NCI-H2171 (cell line): ENCODE measurements at places on chromosomes 11 and 22.

GRCh38 chr22:28992565-28993356 lies 68.9 kb downstream of the C22orf31 start:
- no peak for DNase-seq

- no peak for DNase-seq
Observed at GRCh38 chr11:12195768-12196167, 85.4 kb downstream of the MICAL2 start.

DNA sequence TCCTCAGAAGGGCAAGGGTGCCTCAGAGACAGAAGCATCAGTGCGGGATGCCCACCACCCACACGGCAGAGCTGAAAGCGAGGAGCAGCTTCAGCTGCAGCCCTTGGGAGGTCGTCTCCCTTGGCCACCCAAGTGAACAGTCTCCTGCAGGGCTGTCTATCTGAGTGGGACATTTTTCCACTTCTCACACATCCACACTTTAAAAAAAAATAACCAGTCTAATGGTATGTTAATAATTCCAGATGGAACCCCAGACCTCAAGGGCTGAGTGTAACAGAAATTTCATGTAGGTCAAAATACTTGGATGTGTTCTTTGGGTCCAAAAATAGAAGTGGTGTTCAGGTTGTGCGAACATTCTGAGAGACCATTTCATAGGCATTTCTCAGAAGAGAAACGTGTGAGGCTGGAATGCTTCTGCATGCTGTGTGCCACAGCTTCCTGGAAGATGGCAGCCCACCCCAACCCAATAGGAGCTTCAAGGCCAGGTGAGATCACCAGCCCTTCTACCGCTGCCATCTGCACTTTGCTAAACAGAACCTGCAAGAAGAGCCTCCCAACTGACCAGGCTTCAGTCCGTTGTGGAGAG lies 623.2 kb downstream of the OPCML start:
- DNase-seq: no peak

DNA sequence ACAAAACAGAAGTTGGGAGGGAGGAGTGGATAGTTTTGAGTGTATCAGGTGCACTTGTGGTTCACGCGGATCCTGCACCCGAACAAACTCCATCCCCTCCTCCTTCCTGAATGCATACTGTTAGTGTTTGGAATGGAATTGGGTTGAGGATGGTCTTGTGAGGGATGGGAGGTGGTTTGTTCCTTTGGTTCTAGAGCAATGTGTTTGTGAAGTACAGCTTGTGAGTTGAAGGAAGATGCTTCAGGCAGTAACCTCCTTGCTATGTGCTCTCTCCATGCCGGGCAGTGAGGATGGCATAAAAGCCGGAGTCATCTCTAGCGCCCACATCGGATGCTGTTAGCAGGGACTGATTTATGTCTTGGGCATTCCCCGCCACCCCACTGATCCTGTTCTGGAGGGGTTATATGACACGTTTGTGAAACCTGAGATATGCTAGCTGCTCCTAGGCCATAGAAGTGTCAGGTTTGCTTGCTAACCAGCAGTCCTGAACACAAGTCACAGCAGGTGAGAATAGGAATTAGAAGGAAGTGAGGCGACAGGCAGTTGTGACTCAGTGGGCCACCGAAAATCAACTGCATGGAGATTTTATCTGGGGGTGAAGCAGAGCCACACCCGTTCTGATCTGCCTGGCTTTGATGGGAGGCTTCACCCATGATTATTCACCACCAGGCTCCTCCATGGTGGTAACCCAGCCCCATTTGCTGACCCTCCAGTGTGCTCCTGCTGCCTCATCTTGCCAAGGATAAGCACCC lies 2.2 kb downstream of the BCR start:
- DNase-seq: peak; percentile 43

GRCh38 chr11:78217650-78218541 lies 29.2 kb downstream of the USP35 start:
- no peak for DNase-seq

GRCh38 chr22:19052941-19053541 lies 69.2 kb downstream of the DGCR2 start:
- no peak for DNase-seq

GRCh38 chr11:79937676-79938334 lies 497.0 kb upstream of the TENM4 start:
- DNase-seq: no peak

GRCh38 chr11:36019005-36019596 lies 75.2 kb downstream of the LDLRAD3 start:
- DNase-seq: no peak
